Erythroblast (primary cell): ENCODE measurements at places on chromosomes 4 and X.

DNA sequence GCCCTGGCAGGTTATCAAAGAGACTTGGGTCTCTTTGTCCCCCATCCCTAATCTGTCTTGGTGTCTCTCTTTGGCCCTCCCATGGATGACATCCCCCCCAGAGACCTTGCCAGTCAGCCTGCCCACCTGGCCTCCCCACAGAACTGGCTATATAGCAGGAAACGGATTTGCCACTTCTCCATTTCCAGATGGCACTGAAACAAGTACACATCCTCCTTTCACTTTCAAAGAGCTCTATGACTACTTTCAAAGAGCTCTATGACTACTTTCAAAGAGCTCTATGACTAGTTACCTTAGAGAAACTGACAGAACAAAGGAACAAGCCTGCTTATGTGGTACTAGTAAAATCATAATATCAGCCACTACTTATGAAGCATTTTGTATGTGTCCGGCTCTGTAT is 175.3 kb downstream of the MAML3 start:
- no peak for DNase-seq

DNA sequence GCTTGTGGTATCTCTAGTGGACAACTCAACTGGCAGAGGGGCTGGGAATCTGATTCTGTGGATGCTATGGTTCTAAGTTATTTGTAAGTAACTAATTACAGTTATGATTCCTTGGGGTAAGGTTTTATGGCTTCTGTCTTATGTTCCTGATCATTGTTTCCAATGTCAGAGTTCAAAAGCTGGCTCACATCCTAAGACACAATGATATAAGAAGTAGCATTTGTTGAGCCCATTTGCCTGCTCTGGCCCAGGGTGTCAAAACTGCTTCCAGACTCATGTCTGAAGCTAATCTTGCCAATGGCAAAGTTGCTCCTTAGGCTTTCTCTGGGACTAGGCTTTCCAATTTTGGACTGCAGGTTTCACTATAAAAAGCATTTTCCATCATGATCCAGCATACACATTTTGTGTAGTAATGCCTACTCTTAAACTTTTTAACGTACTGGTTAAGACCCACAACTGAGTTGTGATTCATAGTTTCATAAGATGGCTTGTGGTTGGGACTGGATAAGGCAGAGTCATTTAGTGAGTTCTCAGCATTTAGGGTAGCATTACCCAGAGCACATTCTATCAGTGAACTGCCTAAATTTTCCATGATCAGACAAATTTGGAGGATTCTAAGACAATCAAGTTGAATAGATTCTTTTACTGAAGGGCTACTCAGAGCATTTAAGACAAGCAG is 50.0 kb downstream of the CCNI start:
- no peak for DNase-seq

DNA sequence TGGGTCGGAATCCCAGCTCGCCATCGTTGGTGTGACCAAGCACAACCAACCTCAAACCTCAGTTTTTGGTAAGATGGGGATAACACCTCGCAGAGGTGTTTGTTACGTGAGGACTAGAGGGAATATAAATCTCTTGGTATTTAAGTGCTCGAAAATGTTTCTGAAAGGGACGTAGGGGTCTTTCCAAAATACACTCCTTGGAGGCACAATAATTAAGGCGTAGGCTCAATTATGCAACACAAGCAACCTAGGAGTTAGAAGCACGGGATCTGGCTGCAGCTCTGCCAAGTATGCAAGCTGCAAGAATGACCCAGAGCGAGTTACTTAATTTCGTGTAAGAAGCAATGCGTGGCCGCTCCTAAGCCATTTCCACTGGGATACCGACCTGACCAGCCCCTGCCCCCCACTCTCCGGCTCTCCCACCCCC is 552 bp downstream of the ADH5 start:
- peak; percentile 78 for DNase-seq

GRCh38 chr4:26104056-26104685 is 190.2 kb downstream of the SMIM20 start:
- no peak for DNase-seq

GRCh38 chr4:1809754-1810502 is 16.8 kb downstream of the FGFR3 start:
- peak; percentile 80 for DNase-seq

DNA sequence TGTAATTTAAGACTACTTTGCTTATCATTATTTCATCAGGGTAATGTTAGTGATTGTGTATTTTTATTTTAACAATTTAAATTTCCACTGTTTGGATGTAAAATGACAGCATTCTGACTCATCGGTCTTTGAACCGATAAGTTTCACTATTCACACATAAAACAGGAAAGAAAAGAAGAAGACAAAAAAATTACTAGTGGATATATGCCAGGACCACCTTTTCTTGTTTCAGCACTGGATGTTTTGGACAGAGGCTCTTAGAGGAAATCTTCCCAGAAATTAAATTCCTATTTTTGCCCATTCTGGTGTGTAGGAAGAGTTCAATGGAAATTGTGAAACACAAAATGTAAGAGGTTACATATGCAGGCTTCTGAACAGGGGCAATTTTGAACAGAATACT is 57.4 kb downstream of the VEGFC start:
- no peak for DNase-seq

DNA sequence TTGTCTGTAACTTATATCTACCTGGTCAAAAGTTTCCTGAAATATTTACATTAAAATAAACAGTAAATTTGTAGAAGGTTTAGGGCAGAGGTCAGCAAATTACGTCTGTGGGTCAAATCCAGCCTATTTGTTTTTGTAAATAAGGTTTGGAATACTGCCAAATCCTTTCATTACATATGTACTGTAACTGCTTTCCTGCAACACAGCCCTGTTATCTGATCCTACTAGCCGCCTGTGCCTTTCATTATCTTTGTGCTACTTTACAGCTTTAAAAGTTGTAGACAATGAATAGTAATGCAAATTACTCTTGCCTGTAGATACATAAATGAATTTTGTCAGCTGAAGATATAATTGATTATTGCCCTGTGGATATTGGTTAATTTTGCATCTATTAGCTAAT is 369.6 kb upstream of the SLC7A11 start:
- DNase-seq: peak; percentile 67

DNA sequence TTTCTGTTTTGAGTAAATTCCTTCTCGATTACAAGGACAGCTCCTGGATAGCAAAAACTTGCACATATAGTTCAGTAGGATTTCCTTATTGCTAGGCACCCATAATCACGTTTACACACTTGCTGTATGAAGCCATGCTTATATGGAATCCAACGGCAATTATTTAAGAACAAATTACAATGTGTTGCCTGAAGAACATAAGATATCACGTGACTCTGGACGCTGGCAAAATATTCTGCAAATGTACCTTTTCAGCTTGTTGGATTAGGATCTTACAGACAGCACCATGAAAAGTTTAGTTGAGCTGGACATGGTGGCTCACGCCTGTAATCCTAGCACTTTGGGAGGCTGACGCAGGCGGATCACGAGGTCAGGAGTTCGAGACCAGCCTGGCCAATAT is 17.4 kb downstream of the MFAP3L start:
- DNase-seq: no peak

DNA sequence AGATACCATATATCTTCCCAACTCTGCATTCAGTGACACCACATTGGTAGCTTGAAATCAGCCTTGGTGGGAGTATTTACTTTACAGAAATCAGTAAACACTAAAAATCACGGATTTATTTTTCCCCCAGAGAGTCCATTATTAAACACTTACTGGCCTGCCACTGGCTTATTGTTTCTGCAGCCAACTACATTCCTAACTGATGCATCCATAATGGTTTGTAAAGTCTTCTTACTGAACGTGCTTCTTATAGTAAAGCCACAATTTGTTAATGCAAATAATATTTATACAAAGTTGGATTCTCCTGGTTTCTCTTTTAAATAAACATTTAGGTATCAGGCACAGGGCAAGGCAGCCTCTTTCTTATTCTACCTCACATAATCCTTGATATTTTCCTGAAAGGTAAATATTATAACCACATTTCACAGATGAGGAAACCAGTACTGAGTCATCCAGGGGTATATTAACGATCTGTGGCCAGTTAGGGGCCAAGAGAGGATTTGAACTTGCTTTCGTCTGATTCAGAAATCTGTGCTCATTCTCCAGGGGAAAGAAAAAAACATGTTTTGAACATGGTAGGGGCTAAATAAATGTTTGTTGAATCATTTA is 136.5 kb downstream of the RAB28 start:
- no peak for DNase-seq

- no peak for DNase-seq
Observed at GRCh38 chrX:20727447-20727846, 460.7 kb upstream of the RPS6KA3 start.

DNA sequence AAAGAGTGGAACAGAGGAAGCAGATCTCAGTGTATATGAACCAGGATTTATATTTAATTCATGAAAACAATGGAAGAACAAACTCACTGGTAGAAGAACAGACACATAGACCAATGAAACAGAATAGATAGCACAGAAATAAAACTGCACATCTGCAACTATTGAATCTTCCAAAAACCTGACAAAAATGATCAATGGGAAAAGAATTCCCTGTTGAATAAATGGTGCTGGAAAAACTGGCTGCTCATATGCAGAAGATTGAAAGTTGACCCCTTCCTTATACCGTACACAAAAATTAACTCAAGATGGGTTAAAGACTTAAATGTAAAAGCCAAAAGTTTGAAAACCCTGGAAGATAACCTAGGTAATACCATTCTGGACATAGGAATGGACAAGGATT is 391.0 kb downstream of the MAGEB5 start:
- DNase-seq: no peak

DNA sequence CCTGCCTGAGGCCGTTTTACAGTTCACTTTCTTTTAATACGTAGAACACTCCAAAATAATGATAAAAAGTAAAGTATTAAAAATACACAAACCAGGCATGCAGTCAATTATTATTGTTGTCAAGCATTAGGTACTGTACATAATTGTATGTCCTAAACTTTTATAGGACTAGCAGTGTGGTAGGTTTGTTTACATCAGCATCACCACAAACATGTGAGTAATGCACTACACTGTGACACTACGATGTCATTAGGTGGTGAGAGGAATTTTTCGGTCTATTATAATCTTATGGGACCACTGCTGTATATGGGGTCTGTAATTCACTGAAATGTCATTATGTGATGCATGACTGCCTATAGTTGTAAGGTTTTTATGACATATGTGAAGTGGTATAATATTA is 149.5 kb upstream of the SH3RF1 start:
- DNase-seq: no peak

DNA sequence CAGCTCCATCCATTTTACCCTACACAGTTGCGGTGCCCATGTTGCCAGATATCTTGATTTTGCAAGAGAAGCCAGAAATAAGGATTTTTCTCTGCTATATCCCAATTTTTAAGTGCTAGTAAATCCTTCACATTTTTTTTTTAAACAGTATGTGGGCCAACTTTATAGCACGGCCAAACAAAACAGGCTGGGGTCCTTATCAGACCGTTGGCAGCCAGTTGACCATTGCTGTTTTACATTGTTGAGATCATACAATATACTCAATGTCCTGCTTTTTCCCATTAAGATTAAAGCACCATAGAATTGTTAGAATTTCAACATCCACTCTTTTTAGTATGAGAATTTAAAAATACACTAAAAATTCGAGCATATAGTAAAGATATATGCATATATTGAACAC is 150.9 kb downstream of the SPCS3 start:
- no peak for DNase-seq

DNA sequence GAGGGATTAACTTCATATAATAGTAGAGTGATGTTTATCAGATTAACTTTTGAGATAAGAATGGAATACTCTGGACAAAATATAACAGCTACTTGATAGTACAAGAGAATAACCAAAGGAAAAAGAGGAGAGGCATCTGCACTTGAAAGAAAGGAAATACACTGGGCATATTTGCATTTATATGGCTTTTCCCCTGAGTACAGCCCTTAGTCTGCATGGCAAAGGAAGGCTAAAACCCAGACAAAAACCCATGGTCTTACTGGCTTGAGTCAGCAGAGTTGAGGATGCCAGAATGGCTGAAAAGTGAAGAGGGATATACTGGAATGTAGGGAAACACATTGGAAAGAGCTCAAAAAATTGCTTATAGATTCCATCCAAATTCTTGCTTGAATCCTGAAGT is 101.6 kb downstream of the COL4A5 start:
- DNase-seq: no peak

DNA sequence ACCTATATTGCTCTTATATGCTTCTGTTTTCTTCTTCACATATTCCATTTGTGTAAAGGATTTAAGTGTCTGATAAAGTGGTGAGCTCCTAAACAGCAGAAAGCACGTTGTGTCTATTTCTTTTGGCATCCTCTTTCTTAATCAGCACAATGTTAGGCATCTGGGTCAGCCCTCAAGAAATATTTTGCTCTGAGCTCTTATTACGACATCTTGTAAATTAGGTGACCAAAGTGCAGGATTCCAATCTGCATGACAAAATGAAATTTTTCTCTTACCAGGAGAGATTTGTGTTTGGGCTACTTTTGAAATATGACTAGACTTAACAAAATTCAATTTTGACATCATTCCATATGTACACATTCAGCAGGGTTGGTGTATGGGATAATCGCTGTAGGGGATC is 210.0 kb upstream of the IGFBP7 start:
- DNase-seq: no peak

GRCh38 chrX:97399400-97399799 is 515.7 kb downstream of the RPA4 start:
- DNase-seq: peak; percentile 78

GRCh38 chr4:47010912-47011446 is 17.6 kb upstream of the GABRA4 start:
- peak; percentile 12 for DNase-seq

DNA sequence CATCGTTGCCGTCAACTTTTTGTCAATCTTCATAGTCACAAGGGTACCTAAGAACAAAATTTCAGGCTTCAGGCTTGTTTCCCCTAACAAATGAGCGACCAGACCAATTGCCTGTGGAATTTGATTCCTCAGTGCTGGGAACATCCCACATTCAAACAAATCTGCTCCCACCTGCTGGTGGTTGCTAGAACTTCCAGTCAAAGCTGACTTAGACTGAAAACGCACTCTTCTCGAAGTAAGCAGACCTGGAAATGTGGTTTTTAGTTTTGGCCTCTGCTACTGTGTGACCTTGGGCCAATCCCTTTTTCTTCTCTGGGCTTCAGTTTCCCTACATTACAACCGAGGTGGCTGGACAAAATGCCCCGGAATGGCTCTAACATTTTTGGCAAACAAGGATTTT is 1.8 kb upstream of the GABRQ start:
- peak; percentile 6 for DNase-seq

DNA sequence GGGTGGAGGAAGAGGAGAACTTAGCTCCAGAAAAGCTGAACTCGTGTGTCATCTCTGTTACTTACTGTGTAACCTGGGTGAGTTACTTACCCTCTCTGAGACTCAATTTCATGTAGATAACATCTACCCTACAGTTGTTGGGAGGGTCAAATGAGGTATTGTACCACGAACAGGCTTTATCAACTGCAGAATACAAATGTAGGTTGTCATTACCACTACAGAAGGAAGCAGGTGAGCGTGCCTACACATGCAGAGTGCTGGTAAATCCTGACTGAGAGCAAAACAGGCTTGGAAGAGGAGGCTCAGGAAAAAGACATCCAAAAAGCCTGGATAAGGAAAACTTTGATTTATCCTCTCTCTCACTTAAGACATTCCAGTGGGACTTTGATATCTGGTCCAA is 7.2 kb downstream of the PIGA start:
- DNase-seq: no peak

GRCh38 chr4:101357751-101358150 is 10.4 kb upstream of the PPP3CA start:
- no peak for DNase-seq

- no peak for DNase-seq
Observed at GRCh38 chrX:133685822-133686221, 270.5 kb upstream of the GPC4 start.

- DNase-seq: no peak
Observed at GRCh38 chrX:129039176-129039575, 484.1 kb downstream of the SMARCA1 start.

- no peak for DNase-seq
Observed at GRCh38 chr4:88585917-88586316, 6.4 kb upstream of the HERC3 start.
